Right cardiac atrium (tissue), 5 donors: ENCODE measurements at places on chromosomes 2 and 18. TPM values are rescaled to one million over a fixed set of nuclear protein-coding genes. Genes with fewer than 3 reads are reported as not detected.
A peak's percentile ranks its signal among the peaks of the same experiment; 100 is the strongest.

KCNS3 gene
- total RNA-seq: 3.1 TPM

AQP4 gene
- 23.6 TPM for total RNA-seq

STEAP3 gene
- total RNA-seq: 7.2 TPM

CRYGC gene
- total RNA-seq: not detected

C1GALT1C1L gene
- 2.3 TPM for total RNA-seq

REEP1 gene
- total RNA-seq: 25.3 TPM

DNA sequence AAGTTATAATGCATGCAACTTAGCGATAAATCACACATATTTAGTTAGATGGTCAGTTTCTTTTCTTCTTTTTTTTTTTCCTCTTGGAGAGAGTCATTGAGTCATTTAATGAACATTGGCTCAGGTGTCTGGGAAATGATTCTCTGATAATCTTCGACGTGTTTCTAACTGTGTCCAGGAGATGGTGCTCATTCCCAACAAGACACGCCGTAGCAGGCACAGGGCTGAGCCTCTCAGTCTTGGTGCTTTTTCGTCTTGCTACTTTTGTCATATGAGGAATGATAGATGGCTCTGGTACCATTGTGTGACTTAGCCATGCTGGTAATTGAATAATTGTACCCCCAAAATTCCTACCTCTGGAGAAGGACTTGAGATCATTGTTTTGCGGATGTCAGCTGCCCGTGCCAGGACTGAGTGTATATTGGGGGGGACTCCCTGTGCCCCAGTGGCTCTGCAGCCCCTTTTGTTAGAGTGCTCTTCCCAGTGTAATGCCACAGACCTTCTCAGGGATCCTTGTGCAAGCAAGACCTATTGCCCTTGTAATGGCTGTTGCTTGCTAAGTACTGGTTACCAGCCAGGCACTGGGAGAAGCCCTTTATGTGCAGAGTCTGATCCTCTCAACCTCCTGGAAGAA lies 107.6 kb upstream of the CYRIA start:
- no peak for DNase-seq

DNA sequence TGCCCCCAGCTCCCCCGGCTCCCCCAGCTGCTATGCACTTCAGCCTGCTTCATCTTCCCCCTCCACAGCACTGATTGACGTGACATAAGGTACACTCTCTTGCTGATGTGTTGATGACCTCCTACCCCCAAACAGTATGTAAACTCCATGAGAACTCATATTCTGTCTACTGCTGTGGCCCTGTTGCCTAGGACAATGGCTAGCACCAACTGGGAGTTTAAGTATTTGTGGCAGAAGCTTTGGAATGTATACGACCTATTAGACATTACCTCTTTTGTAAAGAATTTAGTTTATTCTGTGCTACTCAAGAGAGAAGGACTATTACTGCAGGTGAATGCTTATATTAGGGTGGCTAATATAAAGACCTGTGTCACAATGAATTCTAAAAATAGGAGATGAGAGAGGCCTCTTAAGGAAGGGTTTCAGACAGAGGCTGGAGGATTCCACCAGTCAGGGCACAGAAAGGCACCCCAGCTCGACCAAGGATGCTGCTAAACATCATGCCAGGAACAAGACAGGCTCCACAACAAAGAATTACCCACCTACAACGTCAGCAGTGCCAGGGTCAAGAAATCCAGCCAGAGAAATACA lies 60.6 kb downstream of the CABYR start:
- DNase-seq: no peak

DNA sequence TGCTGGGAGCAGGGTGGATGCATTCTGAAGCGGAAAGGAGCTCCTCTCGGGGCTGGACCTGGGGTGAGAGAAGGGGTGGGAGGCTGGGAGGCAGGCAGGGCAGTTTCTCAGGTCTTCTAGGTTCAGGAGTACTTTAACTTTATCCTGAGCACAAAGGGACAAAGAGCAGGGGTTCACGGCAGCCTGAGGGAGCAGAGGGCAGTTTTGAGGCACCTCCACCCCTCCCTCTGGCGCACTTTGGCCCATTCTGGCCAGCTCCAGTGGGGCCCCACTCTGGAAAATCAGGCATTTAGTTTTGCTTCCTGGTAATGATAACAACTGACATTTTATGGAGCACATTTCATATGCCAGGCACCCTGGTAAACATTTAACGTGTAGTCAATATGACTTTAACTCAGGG lies 14.3 kb downstream of the B3GNT7 start:
- no peak for DNase-seq

DNA sequence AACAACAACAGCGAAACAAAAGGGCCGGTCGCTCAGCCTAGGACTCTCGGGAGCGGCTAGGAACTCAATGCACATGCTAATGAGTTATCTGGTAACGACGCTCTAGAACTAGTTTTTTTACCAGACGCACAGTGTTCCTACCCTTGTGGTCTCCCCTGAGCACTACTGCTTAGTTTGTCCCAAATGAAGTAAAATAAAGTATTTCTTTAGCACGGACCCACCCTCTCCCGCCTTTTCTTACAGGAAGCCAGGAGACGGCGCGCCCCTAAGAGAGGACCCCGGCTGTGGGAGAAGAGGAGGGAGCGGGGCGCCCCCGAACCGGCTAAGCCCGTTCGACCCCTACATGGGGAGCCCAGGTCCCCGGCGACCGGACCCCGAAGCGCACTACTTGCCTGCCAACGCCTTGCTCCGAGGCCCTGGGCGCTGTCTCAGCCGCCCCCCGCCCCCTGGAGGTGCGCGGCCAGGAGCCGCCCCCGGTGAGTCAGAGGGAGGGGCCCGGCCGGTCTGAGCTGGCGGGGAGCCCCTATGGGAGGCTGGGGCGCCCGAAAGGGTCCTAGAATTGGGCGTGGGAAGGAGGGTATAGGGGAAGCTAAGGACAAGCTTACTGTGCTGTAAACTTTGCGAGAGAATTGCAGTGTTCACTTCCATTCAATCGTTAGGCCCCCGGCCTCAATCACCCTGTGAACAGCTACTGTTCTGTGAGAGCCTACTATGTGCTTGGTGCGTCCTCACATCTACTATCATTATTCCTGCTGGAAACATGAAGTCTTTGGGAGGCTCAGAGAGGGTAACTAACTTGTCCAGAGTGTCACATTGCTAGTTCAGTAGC lies 3.6 kb upstream of the CAPG start:
- DNase-seq: peak; percentile 77

DNA sequence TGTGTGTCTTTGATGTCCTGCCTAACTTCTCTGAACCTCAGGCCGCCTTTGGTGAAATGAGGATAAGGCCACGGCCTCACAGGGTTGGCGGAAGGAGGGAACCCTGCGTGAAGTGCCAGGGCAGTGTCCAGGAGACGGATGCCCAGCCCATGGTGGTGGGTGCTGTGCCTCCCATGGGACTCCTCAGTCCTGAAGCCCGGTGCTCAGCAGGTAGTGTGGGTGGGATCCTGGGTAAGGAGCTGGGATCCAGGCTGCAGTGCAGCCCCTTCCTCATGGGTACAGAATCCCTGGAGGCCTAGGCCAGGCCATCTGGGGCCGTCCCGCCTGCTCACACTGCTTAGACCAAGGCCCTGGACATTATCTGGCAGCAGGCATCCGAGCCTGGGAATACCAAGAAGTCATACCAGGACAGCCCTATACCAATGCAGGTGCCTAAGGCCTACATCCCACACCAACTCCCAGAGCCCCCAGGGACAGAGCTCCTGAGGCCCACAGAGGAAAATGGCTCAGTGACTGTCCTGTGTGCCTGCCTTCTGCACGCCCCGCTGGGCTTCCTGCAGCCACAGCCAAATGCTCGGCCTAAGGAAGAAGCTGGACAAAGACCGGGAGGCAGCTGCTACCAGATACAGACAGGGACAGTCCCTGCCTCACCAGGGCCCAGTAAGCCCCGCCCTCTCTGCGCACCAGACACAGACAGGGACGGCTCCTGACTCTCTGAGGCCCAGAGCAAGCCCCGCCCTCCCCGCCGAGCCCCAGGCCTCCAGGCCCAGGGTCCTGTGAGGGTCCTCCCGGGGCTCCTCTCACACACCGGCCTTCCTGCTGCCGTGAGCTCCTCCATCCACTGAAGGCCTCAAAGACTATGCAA lies 78.0 kb downstream of the NDUFA10 start:
- DNase-seq: peak; percentile 44

GRCh38 chr2:133726973-133727372 lies 158.7 kb upstream of the NCKAP5 start:
- no peak for DNase-seq

DNA sequence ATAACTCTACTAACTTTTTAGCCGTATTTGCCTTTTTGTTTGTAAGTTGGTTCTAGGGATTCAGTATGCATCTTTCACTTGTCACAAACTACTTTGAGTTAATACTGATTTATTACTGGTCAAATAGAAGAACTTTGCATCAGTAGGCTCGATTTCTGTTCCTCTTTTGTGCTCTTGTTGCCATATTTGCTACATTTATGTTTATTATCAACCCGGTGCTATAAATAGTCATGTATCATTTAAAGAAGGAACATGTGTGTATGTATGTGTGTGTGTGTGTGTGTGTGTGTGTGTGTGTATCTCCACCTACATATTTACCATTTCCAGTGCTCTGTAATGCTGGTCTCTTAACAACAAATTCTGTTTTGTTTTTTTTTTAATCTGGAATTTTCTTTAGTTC lies 79.6 kb upstream of the B3GNT7 start:
- no peak for DNase-seq

DNA sequence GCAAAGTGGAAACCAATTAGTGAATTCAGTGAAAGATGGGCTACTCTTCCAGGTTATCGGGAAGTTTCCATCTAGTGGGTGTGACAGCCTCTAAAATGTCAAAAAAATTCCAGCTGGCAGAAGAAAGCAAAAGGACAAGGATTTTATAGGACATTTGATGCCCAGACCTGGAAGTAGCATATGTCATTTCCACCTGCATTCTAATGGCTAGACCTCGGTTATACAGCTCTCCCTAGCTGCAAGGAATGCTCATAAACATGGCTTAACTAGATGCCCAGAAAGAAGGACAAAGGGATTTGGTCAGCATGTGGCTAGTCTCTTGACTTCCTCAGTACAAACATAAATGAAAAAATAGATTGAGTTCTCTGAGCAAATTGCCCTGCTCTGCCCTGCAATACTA lies 215.4 kb downstream of the NYAP2 start:
- DNase-seq: no peak

DNA sequence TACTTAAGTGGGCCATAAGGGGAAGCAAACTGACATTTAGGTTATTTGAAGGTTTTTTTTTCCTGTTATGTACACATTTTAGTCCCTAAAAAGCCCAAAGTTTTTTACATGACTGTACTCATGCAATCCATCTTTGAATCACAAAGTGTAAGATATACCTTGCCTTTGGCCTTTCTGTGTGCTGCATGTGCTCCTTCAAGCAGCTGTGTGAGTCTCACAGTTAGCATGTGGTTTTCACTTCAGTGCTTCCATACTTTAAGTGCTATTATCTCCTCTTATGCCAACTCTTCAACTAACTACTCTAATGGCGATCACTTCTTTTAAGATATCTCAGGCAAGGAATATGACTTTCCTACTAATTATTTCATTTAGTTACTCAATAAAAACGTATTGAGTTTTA lies 597.1 kb upstream of the ACVR2A start:
- DNase-seq: no peak

- no peak for DNase-seq
Measured at GRCh38 chr18:74996055-74996454, 212.9 kb downstream of the PTGR3 start.

DNA sequence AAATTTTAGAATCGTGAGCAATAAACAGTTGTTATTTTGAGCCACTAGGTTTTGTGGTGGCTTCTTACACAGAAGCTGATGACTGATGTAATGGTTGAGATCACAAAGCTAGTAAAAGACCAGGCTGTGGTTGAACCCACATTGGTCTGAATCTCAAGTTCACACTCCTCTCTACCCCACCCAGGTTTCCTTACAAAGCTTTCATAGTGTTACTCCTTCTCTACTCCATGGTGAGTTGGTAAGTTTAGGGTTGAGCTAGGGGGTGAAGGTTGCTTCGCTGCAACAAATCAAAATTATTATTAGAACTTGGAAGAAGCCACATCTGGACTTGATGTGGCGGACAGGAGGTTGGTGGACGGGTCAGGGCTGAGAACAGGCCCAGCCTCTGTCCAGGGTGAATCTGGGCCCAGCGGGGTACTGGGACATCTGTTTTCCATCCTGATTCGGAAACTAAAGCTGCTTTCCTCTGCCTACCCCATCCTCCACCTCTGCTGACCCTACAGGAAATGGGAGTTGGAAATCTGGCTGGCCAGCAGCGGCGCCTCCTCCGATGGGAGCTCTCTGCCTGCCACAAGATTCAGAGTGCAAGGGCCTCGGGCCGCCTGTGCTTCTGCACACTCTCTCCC lies 86.3 kb downstream of the ZFP36L2 start:
- peak; percentile 85 for DNase-seq

DNA sequence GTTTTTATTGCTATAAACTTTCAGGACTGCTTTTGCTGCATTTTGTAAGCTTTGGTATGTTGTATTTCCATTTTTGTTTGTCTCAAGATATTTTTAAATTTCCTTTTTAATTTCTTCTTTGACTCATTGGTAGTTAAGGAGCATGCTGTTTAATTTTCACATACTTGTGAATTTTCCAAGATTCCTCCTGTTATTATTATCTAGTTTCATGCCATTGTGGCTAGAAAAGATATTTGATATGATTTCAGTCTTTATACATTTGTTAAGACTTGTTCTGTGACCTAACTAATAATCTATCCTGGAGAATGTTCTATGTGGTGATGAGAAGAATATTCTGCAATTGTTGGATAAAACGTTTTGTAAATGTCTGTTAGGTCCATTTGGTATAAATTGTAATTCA lies 62.1 kb downstream of the NUP35 start:
- no peak for DNase-seq

DNA sequence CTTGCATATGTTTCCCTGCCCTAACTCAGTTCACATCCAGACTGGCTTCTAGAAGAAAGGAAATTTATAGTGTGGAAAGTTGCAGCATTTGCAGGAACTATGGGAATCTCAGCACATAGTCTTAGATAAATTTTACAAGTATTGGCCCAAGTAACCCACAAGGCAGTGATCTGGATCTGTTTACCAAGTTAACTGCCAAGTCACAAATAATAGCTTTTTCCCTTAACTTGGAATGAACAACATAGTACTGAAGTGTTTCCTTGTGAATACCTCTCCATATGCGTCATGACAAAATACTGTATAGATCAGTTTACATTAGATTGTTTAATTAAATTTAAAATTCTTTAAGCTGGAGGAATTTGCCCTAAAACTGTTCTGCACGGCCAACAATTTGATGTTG lies 255.8 kb upstream of the EPAS1 start:
- no peak for DNase-seq

DNA sequence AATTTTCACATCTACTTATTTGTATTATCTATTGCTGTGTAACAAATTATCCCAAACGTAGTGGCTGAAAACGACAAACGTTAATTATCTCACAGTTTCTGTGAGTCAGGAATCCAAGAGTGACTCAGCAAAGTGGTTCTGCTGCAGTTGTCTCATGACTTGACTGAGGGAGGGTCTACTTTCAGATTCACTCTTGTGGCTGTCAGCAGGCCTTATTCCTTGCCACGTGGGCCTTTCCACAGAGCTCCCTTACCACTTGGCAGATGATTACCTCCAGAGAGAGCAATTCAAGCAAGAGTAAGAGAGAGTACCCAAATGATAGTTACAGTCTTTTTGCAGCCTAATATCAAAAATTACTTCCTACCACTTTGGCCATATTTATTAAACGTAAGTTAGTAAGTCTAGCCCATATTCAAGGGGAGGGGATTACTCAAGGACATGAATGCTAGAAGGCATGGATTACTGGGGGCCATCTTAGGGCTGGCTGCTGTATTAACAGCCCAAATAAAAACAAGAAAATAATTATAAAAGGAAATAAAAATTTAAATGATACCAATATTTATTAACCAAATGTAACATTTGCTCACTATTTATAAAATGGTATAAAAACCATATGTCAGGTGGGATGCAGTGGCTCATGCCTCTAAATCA lies 48.7 kb upstream of the NBEAL1 start:
- DNase-seq: no peak

GRCh38 chr2:191864628-191865374 lies 17.9 kb upstream of the CAVIN2 start:
- DNase-seq: no peak
